Activated T-helper 9 cell treated with anti-CD3 and anti-CD28 coated beads, Interleukin-2, amount 50 U/mL, for 16 hours (primary cell): ENCODE measurements at places on chromosomes 1 and 21.

GRCh38 chr1:52203935-52204625 lies 62.2 kb downstream of the ZFYVE9 start:
- no peak for DNase-seq

DNA sequence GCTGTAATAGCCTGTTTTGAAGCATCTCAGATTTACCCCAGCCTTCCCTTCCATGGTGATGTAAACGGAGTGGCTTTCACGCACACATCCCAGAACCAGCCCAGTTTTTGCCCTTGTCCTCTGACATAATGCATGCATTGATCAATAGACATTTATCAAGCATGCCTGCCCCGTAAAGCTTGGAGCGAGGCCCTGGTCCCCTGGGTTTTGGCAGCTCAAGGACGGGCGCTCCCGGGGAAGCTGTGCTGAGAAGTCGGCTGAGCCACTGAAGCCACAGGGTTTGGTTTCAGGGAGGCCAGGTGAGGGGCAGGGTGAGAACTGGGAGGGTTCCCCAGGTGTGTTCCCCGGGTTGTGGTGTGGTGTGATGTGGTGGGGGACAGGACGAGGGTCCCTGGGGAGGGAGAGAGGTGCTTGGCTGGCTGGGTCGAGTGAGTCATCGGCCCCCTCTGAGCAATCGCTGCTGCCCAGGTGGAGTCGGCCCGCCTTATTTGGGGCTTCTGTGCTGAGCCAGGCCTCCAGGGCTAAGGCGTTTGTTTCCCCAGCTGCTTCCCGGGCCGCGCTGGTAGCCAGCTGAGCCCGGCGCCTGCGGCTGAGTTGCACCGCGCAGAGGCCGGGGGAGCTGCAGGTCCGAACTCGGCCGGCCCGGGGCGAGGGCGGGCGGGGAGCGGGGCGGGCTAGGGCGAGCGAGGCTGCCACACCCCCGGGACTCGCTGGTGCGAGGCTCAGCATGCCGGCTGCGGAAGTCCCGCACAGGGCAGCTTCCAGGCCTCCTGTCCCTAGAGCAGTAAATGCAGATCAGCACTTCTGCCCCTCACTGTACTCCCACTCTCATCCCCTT lies 23.6 kb downstream of the ATP2B4 start:
- DNase-seq: peak; percentile 70

DNA sequence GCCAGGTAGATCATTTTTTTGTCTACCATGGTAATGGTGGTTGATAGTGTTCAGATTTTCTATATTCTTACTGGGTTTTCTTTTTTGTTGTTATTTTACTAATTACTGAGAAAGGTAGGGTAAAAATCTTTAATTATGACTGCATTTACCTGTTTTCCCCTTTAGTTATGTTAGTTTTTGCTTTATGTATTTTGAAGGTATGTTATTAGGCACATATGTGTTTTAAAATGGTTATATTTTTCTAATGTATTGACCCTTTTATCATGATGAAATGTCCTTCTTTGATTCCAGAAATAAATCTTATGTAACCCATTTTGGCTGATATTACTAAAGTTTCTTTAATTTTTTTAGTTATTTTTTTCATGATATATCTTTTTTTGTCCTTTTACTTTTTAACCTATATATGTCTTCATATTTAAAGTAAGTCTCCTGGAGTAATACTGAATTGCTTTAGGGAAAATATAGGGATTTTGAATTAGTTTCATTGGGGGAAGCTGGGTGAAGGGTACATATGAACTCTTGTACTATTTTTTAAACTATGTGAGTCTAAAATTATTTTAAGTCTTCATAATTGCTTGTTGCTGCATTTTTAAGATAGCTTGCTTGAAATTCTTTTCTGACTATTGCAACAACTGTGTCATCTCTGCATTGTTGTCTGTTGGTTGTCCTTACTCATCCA lies 22.4 kb downstream of the SLC35A3 start:
- no peak for DNase-seq

DNA sequence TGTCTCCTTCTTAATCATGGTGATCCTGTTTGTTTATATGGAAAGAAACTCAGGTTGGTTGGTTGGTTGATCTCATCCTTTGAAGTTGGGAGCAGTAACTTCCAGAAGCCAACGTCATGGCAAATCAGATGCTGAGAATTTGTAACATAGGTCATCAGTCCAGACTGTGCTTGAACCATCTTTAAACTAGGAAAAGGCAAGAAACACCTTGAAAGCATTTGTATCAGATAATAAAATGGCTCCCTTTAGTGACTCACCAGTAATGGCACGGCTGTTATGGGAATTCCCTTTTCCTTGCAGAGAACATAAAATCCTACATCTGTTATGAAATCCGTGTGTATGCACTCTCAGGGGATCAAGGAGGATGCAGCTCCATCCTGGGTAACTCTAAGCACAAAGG lies 58.1 kb downstream of the SERBP1 start:
- DNase-seq: no peak

GRCh38 chr1:211975152-211975941 lies 60.0 kb downstream of the INTS7 start:
- DNase-seq: no peak

DNA sequence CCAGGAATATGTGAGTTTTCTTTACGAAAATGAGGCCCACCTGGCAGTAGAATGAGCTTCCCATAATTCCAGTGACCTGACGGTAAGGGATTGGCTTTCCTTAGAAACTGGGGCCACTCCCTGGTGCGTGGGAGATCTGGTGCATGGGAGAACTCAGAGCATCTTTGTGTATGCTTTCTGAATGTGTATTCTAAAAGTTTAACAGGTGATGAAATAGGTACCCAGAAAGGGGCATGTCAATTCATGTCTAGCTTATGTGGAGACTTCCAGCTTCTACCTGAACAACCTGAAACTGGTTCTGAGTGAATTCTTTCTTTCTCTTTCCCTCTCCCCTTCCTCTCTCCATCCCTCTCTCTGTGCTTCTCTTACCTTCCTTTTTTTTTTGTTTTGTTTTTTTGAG lies 15.2 kb upstream of the FCRLA start:
- DNase-seq: no peak

- DNase-seq: no peak
Measured at GRCh38 chr1:247638011-247638410, 32.6 kb downstream of the OR2G3 start.

DNA sequence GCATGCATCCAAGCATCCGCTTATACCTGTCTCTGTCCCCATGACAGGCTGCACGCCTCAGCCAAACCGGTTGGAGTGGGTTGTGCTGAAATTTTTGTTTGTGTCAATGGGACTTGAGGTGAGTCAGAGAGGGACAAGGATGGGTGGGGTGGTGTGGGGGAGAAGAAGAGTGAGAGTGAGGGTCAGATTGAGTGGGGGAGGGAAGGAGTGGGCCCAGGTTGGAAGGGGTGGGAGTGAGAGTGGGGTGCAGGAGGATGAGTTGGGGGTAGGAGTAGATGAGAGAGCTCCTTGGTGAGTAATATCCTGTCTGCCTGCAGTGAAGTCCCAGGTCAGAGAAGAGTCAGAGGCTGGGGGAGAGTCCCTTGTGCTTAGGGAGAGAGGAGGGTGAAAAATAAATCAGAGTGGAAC lies 3.3 kb upstream of the NECTIN4 start:
- DNase-seq: peak; percentile 26

DNA sequence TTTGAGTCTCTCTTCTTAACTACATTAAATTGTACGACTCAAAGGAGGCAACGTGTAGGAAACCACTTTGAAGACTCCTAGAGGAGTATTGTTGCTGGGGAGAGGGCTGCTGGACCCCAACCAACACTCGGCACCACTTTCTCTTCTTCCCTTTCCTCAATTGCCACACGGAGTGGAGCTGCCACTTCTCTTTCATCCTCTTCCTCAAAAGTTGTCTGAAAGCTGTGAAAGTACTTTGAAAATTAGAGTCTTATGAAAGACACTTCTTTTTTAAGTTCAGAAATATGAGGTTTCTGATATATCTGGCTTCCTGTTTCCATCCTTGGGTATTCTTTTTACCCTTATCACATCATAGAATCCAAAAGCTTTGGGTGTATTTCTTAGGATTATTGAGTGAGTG lies 59.5 kb downstream of the MRPS6 start:
- DNase-seq: no peak
